ENCODE measurements at places on chromosomes 1 and 21.

- no peak for DNase-seq
Observed at GRCh38 chr1:54839824-54840223, 38.7 kb upstream of the TTC22 start.

GRCh38 chr1:154726443-154726842 lies 118.5 kb upstream of the ADAR start:
- no peak for DNase-seq

DNA sequence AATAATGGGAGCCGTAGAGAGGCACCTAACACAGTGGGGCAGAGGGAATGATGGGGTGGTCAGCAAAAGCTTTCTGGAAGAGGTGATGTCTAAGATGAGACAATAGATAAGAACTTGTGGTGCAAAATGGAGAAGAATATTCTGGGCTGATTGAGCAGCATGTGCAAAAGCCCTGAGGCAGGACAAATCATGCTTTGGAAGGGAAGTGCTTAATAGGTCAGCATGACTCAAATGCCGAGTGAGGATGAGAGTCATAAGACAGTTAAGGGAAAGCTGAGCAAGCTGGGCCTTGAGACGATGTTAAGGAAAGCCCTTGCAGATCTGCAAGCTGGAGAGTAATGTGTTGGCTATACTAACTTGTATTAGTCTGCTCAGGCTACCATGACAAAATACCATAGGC lies 37.3 kb upstream of the ASB17 start:
- DNase-seq = no peak

DNA sequence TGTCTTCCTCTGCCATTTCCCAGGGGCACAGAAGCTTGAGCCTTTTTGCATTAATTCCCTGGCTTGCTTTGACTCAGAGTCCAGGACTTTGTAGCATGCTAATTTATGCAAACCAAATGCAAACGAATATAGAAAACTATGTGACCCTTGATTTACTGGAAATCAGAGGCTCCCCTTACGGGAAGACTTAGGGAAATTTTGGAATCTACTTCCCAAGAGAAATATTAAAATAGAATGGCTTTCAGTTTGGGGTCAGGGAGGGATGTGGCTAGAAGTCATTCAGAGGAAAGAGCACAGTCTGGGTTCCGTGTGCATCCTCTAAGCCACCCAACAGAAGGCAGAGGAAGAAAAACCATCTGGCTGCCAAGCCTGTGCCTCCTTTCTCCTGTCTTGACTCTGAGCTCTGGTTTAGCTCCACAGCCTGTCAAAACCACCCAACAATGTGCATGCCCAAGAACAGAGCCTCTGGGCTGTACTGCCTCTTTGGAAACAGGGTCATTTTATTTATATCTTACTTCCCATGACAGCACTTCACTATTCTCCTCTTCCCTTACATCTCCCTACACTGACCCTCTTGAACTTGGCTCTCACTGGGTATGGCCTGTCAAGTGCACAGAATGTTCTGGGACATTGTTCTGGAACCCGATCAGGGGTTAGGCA lies 30.1 kb downstream of the ATF3 start:
- peak; percentile 65 for DNase-seq

DNA sequence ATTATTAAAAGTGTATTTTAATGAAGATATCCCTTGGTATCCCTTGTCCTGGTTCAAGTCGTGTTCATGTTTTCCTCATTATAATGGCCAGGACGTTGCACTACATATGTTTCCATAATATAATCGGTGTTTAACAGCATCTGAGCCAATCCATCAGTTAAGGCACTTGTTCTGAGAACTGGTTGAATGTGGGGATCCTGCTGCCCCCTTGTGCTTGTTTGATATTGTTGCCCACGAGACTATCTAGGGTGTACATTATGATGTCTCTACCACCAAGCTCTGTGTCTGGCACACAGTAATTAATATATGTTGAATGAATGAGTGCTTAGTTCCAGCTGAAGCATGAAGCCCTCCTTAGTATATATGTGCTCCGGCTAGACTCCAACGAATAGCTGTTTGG lies 193.0 kb downstream of the CACNA1E start:
- DNase-seq = no peak
